A375 (cell line): ENCODE measurements at places on chromosomes 1 and 21. TPM values are rescaled to one million over a fixed set of nuclear protein-coding genes. Genes with fewer than 3 reads are reported as not detected.

The ANGPTL7 gene
- total RNA-seq = 0.08 TPM in 1 of 2 replicates, not detected in the other

The KCNA3 gene
- not detected in 2 replicates for total RNA-seq

The ADGRL4 gene
- 3.6 and 5.2 TPM in 2 replicates for total RNA-seq

The DISP1 gene
- total RNA-seq = 2.9 and 3.0 TPM in 2 replicates

The CFHR3 gene
- 0.19 and 0.93 TPM in 2 replicates for total RNA-seq

The CD247 gene
- 0.72 and 1.4 TPM in 2 replicates for total RNA-seq

The SLC35D1 gene
- 8.7 and 9.2 TPM in 2 replicates for total RNA-seq
